ENCODE measurements at places on chromosomes 4 and X. TPM values are rescaled to one million over a fixed set of nuclear protein-coding genes. Genes with fewer than 3 reads are reported as not detected.

DNA sequence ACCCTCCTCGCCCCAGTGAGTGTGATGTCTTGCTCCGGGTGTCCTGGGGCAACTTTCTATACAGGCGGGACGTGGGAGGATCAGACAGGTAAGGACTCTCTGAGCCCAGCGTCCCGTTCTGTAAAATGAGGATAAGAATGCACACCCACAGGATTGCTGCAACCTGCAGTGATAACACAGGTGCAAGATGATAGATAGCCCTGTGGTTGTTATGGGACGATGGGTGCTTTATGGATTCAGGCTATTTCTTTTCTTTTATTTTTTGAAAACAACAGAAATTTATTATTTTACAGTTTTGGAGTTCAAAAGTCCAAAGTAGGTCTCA, 28.6 kb downstream of the BEX3 start:
- no peaks in the 10 kb centered on the region for H3K36me3 ChIP-seq
- no peaks in the 10 kb centered on the region for H3K4me1 ChIP-seq
- no peak for DNase-seq
- H3K27me3 ChIP-seq: no peaks in the 10 kb centered on the region

DNA sequence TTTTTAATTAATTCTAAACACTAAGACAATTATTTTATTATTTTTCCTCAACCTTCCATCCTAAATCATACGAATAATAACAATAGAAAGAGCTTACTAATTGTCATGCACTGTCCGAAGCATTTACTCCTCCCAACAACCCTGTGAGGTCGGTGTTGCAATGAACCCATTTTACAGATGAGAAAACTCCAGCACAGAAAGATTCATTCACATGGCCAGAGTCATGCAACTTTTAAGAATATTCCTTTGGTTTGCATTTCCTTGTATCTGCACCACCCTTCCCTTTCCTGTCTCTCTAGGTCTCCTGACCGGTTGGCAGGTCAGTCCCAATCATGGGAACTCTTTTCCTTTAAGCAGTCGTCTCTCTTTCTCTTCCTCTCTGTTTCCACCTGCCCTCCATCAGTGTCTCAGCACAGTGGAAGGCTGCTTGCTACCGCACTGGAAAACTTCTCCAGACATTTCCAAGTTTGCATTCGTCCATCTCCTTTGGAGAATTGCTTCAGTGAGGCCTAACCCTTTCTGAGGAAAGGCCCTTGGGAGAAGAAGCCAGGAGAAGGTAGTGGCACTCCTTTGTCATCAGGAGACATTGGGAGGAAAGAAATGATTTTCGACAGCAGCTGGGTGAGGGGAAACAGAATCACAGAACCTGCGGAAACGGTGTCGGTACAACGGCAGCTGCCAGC, 1.9 kb upstream of the TMSB4X start:
- H3K4me1 ChIP-seq: no peaks in the 10 kb centered on the region
- H3K27me3 ChIP-seq: no peaks in the 10 kb centered on the region
- DNase-seq: no peak
- peak overlapping the region; percentile 63 for H3K4me3 ChIP-seq

- no peak for DNase-seq
- H3K27ac ChIP-seq: no peak overlapping the region
- peaks cover 3% of the 10 kb centered on the region for H3K4me1 ChIP-seq
- no peaks in the 10 kb centered on the region for H3K27me3 ChIP-seq
- H3K36me3 ChIP-seq: no peaks in the 10 kb centered on the region
- no peak overlapping the region for H3K4me3 ChIP-seq
Observed at GRCh38 chr4:24212642-24213041, 322.8 kb upstream of the PPARGC1A start.

The TLL1 gene
- 7.9 TPM for total RNA-seq

DNA sequence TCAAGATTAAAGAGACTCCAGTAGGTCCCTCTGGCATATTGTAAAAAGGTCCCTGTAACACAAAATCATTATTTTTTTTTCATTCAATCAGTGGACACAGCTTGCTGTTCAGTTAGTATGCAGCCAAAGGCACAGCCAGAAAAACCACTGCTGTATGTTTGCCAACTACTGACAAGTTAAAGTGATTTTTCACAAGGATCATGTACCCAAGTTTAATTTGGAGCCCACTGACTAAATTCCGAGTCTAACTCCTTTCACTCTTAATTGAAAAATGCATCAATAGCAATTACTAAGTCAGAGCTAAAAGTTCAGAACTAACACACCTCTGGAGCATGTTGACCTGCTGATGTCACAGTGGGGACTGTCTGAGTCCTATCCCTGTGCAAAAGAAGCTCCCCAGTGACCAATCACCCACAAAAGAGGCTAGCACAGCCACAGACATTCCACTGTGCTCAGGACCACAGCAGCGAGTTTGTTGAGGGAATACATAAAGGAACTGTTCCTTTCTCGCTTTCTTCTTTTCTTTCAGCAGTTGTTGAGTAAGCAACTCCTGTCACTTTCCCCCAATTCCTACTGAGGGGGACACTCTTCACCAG, 60.4 kb downstream of the STX18 start:
- H3K36me3 ChIP-seq: no peaks in the 10 kb centered on the region
- peaks cover 44% of the 10 kb centered on the region for H3K4me1 ChIP-seq
- H3K27ac ChIP-seq: peak overlapping the region; percentile 46
- H3K4me3 ChIP-seq: no peak overlapping the region
- H3K27me3 ChIP-seq: no peaks in the 10 kb centered on the region
- DNase-seq: no peak

GRCh38 chr4:174561560-174561959, 39.3 kb upstream of the HPGD start:
- H3K4me1 ChIP-seq: no peaks in the 10 kb centered on the region
- H3K27me3 ChIP-seq: no peaks in the 10 kb centered on the region
- no peaks in the 10 kb centered on the region for H3K36me3 ChIP-seq
- no peak overlapping the region for H3K4me3 ChIP-seq

- no peaks in the 10 kb centered on the region for H3K27me3 ChIP-seq
- peaks cover 15% of the 10 kb centered on the region for H3K4me1 ChIP-seq
- H3K4me3 ChIP-seq: no peak overlapping the region
- no peak for DNase-seq
- H3K36me3 ChIP-seq: no peaks in the 10 kb centered on the region
Observed at GRCh38 chr4:53854991-53855568, 209.3 kb downstream of the CHIC2 start.

DNA sequence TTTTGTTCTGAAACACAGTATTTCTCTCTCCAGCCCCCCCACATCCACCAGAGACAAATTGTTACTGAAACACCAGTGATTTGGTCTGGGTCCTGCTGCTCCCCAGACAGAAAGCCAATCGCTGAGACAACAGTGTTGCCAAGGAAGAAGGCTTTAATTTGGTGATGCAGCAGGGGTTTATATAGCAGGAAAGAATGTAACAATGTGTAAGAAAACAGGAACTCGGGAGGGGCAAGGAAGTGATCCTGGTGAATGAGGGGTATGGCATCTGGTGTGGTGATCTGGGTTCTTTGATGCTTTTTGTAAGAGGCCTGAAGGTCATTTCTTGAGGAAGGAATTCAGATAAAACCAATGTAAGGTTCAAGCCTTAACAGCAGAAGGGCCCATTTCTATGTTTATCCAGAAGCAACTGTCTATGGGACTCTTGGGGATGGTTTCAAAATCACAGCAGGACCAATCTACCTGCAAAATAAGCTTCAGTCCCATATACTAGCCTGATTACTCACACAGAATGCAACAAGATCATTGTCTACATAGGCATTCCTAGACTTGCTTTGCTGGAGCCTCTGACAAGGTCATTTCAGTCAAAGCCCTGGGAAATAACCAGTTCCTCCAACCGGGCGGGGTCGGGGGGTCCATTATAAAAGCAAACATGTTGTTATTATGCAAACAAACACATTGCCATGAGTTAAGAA, 445.2 kb upstream of the ZFP42 start:
- H3K4me1 ChIP-seq: no peaks in the 10 kb centered on the region
- H3K4me3 ChIP-seq: no peak overlapping the region
- no peaks in the 10 kb centered on the region for H3K27me3 ChIP-seq
- DNase-seq: no peak

GRCh38 chr4:119942806-119943205, 123.8 kb downstream of the MAD2L1 start:
- no peaks in the 10 kb centered on the region for H3K27me3 ChIP-seq
- no peak overlapping the region for H3K4me3 ChIP-seq
- no peak for DNase-seq
- H3K4me1 ChIP-seq: peaks cover 12% of the 10 kb centered on the region
- H3K36me3 ChIP-seq: no peaks in the 10 kb centered on the region
- no peak overlapping the region for H3K27ac ChIP-seq

DNA sequence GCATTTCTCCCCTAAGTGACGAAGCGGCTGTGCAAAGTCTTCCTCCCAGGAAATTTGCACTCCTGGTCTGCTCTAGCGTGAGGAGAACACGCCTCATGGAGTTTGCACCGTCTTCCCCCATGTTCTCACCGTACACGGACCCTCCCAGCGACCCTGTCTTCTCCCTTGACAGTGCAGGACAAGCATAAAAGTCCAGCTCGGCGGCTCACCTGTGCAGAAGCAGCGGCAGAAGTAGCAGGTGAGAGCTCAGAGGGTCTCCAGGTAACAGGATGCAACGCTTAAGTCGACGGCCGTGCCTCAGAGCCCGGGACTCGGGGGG, 314 bp downstream of the P2RY8 start:
- no peaks in the 10 kb centered on the region for H3K4me1 ChIP-seq
- H3K27me3 ChIP-seq: no peaks in the 10 kb centered on the region
- H3K27ac ChIP-seq: no peak overlapping the region
- peak overlapping the region; percentile 33 for H3K4me3 ChIP-seq

GRCh38 chrX:17559728-17560379, 177.4 kb upstream of the SCML1 start:
- DNase-seq: no peak
- no peak overlapping the region for H3K27ac ChIP-seq
- no peaks in the 10 kb centered on the region for H3K4me1 ChIP-seq
- no peaks in the 10 kb centered on the region for H3K27me3 ChIP-seq

- peak overlapping the region; percentile 95 for H3K27ac ChIP-seq
- no peak for DNase-seq
- H3K36me3 ChIP-seq: peaks cover 6% of the 10 kb centered on the region
Observed at GRCh38 chr4:99947190-99947578, 766 bp upstream of the DNAJB14 start.

GRCh38 chrX:153446950-153447580, 1.2 kb upstream of the TREX2 start:
- no peak for DNase-seq
- H3K4me1 ChIP-seq: no peaks in the 10 kb centered on the region
- H3K27me3 ChIP-seq: no peaks in the 10 kb centered on the region
- H3K27ac ChIP-seq: no peak overlapping the region
- H3K4me3 ChIP-seq: no peak overlapping the region

The GLUD2 gene
- 0.98 TPM for total RNA-seq

The ABLIM2 gene
- 15.5 TPM for total RNA-seq

The SULT1E1 gene
- 114 TPM for total RNA-seq

- no peak for DNase-seq
- H3K4me1 ChIP-seq: no peaks in the 10 kb centered on the region
- no peaks in the 10 kb centered on the region for H3K27me3 ChIP-seq
- no peaks in the 10 kb centered on the region for H3K36me3 ChIP-seq
- H3K27ac ChIP-seq: no peak overlapping the region
Observed at GRCh38 chr4:145679520-145679919, 426 bp upstream of the C4orf51 start.

DNA sequence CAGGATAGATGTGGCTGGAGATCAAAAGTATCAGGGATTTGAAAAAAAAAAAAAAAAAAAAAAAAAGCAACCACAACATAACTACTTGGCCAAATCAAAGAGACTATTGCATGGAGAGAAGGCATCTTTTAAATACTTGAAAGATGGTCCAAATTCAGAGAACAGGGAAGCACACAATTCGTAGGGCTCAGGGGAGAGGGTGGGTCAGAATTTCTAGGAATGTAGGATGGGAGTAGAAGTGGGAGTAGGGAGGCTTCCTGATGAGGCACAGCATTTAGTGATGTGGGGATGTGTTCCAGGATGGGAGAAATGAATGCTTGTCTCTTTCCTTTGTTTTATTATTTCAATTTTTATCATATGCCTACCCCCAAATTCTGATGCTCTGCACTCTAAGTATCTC, 36.3 kb downstream of the RTL3 start:
- no peaks in the 10 kb centered on the region for H3K36me3 ChIP-seq
- no peak for DNase-seq
- H3K4me3 ChIP-seq: no peak overlapping the region

- H3K27ac ChIP-seq: peak overlapping the region; percentile 84
- DNase-seq: no peak
- no peaks in the 10 kb centered on the region for H3K36me3 ChIP-seq
- peaks cover 31% of the 10 kb centered on the region for H3K4me1 ChIP-seq
- no peak overlapping the region for H3K4me3 ChIP-seq
Observed at GRCh38 chr4:8393593-8394038, 46.9 kb downstream of the ACOX3 start.

- H3K4me3 ChIP-seq: no peak overlapping the region
- H3K36me3 ChIP-seq: no peaks in the 10 kb centered on the region
- H3K27ac ChIP-seq: no peak overlapping the region
- no peaks in the 10 kb centered on the region for H3K4me1 ChIP-seq
- no peak for DNase-seq
Observed at GRCh38 chrX:13283950-13284546, 35.8 kb downstream of the ATXN3L start.

DNA sequence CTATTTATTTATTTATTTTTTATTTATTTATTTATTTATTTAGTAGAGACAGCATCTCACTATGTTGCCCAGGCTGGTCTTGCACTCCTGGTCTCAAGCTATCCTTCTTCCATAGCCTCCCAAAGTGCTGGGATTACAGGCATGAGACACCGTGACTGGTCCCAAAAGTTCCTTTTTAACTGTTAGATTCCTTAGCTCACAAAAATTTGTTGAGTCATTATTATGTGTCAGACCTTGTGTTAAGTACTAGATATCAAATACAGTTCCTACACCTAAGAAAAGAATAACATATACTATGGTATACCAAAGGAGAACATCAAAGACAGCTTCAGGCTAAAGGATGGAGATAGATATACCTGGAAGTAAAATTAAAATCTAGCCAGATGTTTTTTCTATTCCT, 11.6 kb downstream of the FGA start:
- no peak overlapping the region for H3K4me3 ChIP-seq
- H3K27me3 ChIP-seq: no peaks in the 10 kb centered on the region
- no peak overlapping the region for H3K27ac ChIP-seq
- no peaks in the 10 kb centered on the region for H3K4me1 ChIP-seq
- DNase-seq: no peak

GRCh38 chr4:156660465-156660864, 311.1 kb downstream of the PDGFC start:
- no peaks in the 10 kb centered on the region for H3K4me1 ChIP-seq
- H3K27me3 ChIP-seq: no peaks in the 10 kb centered on the region
- no peak overlapping the region for H3K27ac ChIP-seq
- no peak for DNase-seq

DNA sequence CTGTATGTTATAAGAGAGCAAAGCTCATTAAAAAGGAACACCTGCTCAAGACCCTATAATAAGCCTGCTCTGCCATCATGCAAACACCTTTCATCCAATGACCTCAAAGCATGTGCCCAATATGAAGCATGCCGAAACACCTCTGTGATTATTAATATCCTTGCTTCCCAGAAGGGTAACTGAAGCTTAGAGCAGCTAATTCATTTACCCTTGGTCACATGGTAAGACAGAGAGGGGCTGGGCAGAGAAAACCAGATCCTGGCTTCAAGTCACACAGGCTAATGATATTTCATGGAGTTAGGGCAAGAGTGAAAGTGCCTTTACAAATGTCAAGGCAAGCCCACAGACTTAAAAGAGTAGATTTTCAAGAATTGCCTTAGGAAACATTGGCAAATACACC, 5.6 kb downstream of the AMOT start:
- DNase-seq: no peak
- no peaks in the 10 kb centered on the region for H3K36me3 ChIP-seq
- no peak overlapping the region for H3K4me3 ChIP-seq
- H3K27ac ChIP-seq: no peak overlapping the region

- no peak overlapping the region for H3K4me3 ChIP-seq
- no peaks in the 10 kb centered on the region for H3K36me3 ChIP-seq
- H3K27me3 ChIP-seq: no peaks in the 10 kb centered on the region
- no peak overlapping the region for H3K27ac ChIP-seq
- H3K4me1 ChIP-seq: no peaks in the 10 kb centered on the region
Observed at GRCh38 chr4:168451331-168451730, 29.0 kb downstream of the DDX60L start.
